ENCODE measurements at places on chromosomes 7 and 10. TPM values are rescaled to one million over a fixed set of nuclear protein-coding genes. Genes with fewer than 3 reads are reported as not detected.

- no peak for DNase-seq
These were observed 91.7 kb downstream of the CCDC3 start for GRCh38 chr10:12909836-12910185.

- DNase-seq: no peak
These were observed 72.9 kb upstream of the TNS3 start for GRCh38 chr7:47654672-47655298.

GRCh38 chr10:17506390-17506789, 52.0 kb upstream of the ST8SIA6 start:
- no peak for DNase-seq

- no peak for DNase-seq
These were observed 403.3 kb downstream of the HGF start for GRCh38 chr7:81366546-81366945.

Gene NRAP
- not detected for total RNA-seq

- DNase-seq: no peak
These were observed 26.9 kb upstream of the OR9A4 start for GRCh38 chr7:141889321-141889720.

Gene CRHR2
- total RNA-seq: 1.1 TPM

- no peak for DNase-seq
These were observed 42.0 kb downstream of the CDK6 start for GRCh38 chr7:92794391-92794790.

DNA sequence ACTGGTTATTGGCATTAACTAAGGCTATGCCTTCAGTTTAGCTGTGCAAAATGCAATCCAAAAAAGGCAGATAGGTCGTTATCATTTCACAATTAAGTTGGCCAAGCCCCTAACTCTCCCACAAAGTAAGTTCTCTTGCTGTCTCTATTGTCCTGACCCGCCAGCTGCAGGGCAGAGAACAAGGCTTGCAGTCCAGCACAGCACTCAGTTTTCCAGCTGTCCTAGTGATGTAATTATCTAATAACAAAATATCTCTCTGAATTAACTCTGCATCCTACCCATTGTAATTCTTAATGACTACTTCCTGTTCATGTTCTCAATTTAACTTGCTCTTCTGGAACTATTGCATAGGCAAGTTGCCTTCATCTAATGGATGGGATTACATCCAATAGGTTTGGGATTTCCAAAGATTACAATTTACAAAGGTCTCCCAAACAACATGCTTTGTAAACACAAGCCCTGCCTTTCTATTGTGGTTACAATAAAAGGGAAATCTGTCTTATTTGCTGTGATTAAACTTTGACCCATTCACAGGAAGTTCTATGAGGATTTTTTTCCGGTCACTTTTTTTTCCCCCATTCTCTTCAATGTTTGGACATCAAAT, 55.2 kb downstream of the CDK6 start:
- DNase-seq: no peak

GRCh38 chr10:89248990-89249389, 2.6 kb downstream of the LIPA start:
- DNase-seq: no peak

Gene NAT16
- total RNA-seq: not detected

DNA sequence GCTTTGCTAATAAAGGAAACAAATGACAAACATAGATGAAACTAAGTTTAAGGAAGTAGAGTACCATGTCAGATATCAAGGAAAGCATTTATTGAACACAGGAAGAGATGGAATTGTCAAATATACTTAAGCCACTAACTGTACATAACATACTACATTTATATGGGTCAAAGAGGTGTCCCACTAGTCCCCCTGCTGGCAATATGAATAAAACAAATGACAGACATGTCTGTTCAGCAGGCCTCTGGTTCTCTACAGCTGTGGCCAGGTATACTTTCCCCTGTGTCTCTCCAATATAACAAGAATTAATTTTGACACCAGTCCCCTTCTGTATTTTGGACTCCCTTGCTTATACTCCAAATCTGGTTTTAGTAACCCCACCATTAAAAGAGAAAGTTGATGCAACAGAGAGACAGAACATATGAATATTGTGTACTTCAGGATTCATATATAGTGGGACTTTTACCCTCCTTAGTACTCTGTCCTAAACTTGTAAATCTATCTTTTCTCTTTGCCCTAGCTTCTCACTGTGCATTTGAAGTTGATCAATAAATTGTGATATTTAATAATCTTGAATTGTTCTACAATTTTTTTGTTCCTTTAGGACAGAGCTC, 42.9 kb downstream of the CD36 start:
- DNase-seq: no peak

- no peak for DNase-seq
These were observed 6.8 kb downstream of the INTS1 start for GRCh38 chr7:1497293-1497927.

DNA sequence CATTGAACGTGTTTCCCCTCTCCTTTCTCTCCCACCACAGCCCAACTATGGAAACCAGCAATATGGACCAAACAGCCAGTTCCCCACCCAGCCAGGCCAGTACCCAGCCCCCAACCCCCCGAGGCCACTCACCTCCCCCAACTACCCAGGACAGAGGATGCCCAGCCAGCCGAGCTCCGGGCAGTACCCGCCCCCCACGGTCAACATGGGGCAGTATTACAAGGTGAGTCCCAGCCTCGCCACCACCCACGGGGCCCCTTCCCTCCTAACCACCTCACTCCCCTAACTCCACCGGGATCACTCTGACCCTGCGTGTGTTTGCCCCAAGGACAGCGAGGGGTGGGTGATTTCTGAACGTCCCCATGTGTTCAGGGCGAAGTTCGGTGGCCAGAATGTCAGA, 50.8 kb upstream of the PPIF start:
- DNase-seq: no peak

DNA sequence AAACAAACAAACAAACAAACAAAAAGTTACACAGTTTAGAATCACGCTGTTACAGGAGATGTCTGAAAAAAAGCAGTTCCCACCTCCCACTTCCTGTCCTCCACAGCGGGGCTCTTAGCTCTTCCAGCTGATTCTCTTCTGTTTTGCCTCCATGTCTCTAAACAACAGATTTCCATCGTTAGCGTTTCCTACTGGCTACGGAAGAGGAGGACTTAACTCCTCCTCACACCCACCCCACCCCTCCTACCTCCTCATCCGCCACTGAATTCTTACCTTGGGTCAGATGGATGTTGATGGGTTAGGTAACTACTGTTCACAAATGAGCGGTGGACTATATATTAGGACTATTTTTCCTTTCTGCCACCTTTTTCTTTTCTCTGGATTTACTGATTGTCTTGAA, 36.8 kb upstream of the NUB1 start:
- no peak for DNase-seq

DNA sequence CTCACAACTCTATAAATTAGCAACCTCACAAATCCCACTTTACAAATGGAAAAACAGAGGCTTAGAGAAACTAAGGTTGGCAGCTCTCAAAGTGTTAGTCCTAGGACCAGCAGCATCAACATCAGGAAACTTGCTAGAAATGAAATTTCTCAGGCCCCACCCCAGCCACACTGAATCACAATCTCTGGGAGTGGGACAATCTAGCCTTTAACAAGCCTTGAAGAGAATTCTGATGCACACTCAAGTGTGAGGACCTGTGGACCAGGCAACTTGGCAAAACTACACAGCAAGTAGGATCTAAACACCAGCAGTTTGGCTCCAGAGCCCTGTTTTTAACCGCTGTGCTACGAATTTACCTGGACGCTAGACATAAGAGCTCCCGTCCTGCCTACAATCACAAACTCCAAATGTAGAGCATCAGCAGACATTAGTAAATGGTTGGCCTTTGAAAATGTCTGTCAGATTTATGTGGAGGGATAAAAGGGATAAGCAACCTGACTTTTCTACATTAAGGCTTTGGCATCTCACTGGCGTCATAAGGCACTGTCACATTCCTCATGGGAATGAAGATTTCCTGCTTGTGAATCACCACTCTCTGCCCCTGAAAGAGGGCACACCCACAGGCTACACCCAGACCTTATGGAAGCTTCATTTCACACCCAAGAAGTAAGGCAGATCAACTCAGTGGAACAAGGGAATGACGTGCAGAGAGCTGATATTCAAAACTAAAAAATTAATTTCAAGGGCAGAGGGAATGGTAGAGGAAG, 34.5 kb downstream of the PPP1R3C start:
- no peak for DNase-seq

Gene PNLIPRP2
- 1.6 TPM for total RNA-seq

- DNase-seq: peak; percentile 71
These were observed 178.6 kb upstream of the INHBA start for GRCh38 chr7:41881331-41882130.

DNA sequence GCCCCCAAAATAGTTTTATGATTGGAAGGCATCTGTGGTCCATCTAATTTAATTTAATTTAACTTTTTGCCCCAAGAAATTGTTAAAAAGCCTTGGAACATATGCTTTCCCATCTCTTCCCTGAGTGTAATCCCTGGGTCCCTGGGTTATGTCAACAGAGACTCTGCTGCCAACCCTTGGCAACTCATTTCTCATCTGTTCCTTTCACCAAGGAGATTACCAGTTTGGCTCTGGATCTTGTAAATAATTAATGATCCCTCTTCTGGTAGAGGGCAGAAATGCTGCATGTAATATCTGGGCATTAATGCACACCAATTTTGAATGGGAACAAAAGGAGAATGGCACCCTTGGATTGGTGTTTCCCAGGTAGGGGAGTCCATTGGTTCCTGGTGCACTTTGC, 514.2 kb downstream of the CCSER2 start:
- DNase-seq: no peak

GRCh38 chr7:39433550-39433949, 132.7 kb upstream of the YAE1 start:
- no peak for DNase-seq

Gene NUTM2E
- total RNA-seq: not detected

GRCh38 chr10:113613977-113614690, 49.7 kb downstream of the NRAP start:
- no peak for DNase-seq

DNA sequence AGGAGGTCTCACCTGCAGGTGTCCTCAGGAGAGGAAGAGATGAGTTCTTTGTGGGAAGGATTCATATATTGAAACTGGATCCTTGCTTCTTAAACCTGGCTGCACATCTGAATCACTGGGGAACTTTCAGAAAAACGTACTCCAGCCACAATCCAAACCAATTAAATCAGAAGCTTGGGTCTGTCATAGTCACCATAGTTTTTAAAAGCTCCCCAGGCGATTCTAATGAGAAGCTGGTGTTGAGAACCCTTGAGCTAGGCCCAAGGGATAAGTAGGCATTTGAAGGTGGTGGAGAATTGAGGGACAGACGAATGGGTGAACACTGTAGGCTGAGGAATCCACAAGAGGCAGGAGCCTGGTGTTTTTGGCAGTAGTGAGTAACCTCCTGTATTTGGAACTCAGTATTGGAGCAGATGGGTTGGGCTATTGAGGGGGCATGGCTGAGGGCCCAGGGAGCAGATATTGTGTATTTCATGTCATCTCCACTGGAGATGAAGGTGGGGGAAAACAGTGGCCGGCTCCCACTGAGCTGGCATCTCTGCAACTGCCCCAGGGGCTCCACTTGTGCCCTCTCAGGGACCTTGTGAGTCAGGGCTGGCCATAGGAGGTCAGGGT, 14.5 kb downstream of the ADCYAP1R1 start:
- DNase-seq: no peak

- DNase-seq: no peak
These were observed 552.7 kb downstream of the DNAJB6 start for GRCh38 chr7:157889480-157889879.

GRCh38 chr7:146943483-146943882, 826.9 kb downstream of the CNTNAP2 start:
- no peak for DNase-seq

Gene PPP1R9A
- total RNA-seq: 47.9 TPM

DNA sequence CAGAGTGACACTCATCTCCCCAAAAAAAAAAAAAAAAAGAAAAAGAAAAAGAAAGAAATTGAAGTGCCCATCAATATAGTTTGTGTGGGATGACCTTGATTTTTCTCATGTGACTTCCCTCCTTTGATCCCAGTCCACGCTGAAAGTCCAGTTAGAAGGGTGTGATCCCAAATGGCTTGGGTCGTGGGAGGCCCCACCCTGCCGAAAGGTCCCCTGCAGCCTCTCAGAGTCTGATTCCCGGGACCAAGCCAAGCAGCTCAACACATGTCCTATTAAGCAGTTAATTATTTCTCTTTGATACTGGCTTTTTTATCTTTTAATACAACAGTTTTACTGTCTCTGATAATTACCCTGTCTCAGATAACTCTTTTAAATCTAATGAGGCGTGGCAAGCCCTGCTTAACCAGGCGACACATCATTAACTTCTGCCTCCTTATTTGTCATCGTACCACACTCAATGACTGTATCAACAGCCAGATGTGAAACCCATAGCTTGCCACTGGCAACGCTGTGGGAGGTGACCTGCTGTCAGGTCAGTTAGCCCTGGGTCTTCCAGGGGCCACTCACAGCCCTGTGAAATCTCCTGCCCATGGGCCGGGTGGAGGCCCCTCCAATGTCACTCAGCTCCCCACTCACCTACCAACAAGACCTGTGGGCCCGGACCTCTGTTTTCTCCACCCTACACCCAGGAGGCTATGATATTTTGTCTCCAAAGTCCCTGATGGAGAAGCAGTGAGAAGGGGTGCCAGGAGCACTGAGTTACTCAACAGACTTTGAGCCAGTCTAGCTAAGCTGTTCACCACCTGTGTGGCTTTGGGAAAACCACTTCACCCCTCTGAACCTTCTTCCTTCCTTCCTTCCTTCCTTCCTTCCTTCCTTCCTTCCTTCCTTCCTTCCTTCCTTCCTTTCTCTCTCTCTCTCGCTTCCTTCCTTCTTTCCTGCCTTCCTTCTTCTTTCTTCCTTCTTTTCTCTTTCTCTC, 110.0 kb upstream of the SFMBT2 start:
- no peak for DNase-seq

DNA sequence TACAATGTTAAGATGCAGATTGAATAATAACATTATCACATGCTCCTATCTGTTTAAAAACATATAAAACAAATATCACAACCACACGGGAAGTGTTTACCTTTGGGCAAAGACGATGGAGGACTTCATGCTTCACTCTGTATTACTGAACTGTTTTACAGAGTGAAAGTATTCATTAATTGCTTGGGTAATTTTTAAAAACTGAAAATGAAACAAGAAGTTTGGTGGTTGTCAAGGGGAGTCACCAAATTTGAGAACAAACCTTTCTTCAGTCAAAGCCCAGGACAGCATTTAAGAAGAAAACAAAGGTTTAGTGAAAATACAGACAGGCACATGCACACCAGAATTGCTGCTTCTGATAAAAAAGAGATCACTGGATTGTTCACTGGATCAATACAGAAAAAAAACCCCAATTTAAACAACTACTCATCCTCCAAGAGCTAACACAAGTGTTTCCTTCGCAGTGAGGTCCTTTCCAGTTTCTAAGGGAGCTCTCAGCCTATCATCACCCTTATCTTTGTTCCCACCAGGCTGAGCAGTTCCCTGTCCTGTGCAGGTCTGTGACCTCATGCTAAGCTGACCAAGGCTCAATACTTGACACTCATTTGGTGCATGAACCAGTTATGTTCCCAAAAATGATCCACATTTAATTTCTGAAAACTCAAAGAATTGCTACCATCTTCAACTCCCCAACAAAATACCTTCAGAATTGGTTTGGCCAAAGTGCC, 8.8 kb downstream of the PARP12 start:
- no peak for DNase-seq

Measured in sciatic nerve (tissue), 2 donors.